Activated CD8-positive, alpha-beta memory T cell treated with anti-CD3 and anti-CD28 coated beads, Interleukin-2, amount 10 ng/mL, durations not matched to agents 7 days and 5 days (primary cell): ENCODE measurements at places on chromosomes 7 and 10. TPM values are rescaled to one million over a fixed set of nuclear protein-coding genes. Genes with fewer than 3 reads are reported as not detected.

The C10orf62 gene
- not detected for total RNA-seq

The TAF5 gene
- total RNA-seq = 16.8 TPM

The AKR1C1 gene
- 0.12 TPM for total RNA-seq

The ARMS2 gene
- total RNA-seq = not detected

The MRPL43 gene
- total RNA-seq = 48.2 TPM

The TMEM270 gene
- not detected for total RNA-seq

The IRF5 gene
- total RNA-seq = 17.7 TPM

The IFIT1B gene
- total RNA-seq = not detected

The SLC18A3 gene
- not detected for total RNA-seq

The ANXA7 gene
- total RNA-seq = 113 TPM

The TNS3 gene
- 2.6 TPM for total RNA-seq

The HOXA4 gene
- total RNA-seq = not detected

The NUTM2A gene
- 0.49 TPM for total RNA-seq

The SPAM1 gene
- total RNA-seq = not detected

The UCMA gene
- total RNA-seq = not detected

The ASZ1 gene
- total RNA-seq = not detected

The SOSTDC1 gene
- not detected for total RNA-seq

The PCDH15 gene
- total RNA-seq = not detected

The C10orf105 gene
- 0.26 TPM for total RNA-seq
